ENCODE measurements at places on chromosomes 5 and 9.

- no peak for DNase-seq
These were observed 31.3 kb downstream of the LHX6 start for GRCh38 chr9:122197426-122197825.

- DNase-seq, result no peak
These were observed 247.5 kb upstream of the RPS23 start for GRCh38 chr5:82525626-82526025.

DNA sequence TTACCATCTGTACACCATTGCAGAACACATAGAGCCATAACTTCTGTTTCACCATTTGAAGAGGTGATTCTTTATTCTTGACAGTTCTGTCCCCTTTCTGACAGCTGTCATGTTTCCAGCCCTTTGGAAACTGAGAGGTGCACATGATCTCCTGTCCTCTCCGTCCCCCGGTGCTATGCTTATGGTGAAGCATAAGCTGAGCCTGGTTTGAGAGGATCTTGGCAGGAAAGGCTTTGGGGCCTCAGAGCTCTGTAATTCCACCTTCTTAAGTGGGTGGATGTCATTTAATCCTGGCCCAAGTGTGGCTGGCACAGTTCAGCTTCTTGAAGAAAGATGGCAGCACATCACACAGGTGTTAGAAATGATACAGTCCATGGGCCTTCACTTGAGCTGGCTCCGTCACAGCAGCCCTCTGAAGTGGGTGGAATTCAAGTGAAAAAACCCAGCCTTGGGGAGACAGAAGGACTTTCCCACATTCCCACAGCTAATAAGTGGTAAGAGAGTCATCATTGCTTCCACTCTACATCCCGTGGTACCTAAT lies 30.7 kb upstream of the GRPEL2 start:
- DNase-seq, result no peak

GRCh38 chr5:10513501-10514442 lies 50.1 kb upstream of the ANKRD33B start:
- DNase-seq, result peak; percentile 63

- DNase-seq, result no peak
These were observed 72.9 kb upstream of the ALDH1B1 start for GRCh38 chr9:38319496-38320173.

GRCh38 chr5:71939452-71940230 lies 167.6 kb upstream of the MAP1B start:
- no peak for DNase-seq

DNA sequence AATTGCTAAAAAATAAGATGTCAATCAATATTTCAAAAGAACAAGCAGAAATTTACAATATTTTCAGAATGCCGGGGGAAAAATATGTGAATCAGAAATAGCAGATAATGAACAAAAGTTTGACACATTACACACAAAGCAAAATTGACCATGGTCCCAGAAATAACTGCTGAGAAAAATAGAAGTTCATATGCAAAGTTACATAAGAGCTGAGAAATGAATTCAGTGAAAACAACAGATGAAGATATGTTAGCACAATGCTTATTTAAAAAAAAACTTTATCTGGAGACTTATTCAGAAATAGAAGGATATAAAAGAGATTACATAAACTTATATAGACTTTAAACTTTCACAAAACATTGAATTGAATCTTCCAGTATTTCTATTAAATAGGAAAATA lies 1483.7 kb upstream of the ACO1 start:
- DNase-seq, result no peak

GRCh38 chr9:91162311-91162710 lies 199.4 kb downstream of the AUH start:
- DNase-seq, result no peak

GRCh38 chr5:6454628-6455053 lies 6.0 kb downstream of the UBE2QL1 start:
- DNase-seq, result no peak

- no peak for DNase-seq
These were observed 180.3 kb upstream of the ADRA1B start for GRCh38 chr5:159735749-159736660.

DNA sequence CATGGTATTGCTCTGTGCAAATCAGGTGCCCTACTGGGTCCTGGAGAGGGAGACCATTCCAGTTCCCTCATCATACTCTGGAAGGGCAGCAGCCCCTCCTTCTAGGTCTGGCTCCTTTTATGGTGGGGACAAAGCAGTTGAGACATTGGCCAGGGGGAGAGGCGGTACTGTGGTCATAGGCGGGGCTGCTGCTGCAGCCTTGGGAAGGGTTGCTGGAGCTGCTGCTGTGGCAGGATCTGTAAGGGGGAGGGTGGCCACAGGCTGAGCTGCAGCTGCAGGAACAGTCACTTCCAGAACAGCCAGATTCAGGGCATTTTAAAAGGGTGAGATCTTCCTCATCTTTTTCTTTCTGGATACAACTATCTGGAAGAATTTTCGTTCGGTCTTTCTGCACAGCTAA lies 233.0 kb upstream of the SGCD start:
- DNase-seq, result no peak

DNA sequence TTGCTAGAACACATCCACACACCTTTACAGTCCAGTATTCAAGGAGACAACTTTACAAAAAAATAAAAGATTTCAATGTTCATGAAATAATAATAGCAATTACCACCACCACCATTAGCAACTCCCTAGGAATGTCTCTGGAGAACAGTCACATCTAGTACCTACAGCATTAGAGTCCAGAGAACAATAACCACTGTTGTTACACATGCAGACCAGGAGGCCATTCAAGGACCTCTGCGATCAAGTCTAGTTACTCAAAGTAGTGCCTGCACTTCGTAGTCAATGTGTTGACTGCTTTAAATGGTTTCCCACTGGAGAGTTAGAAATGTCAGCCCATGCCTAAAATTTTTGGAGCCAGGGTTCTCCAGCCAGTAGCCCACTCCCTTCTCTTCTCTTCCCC lies 244.4 kb downstream of the DEPDC1B start:
- DNase-seq, result no peak

GRCh38 chr5:78549043-78549442 lies 99.5 kb downstream of the LHFPL2 start:
- no peak for DNase-seq

DNA sequence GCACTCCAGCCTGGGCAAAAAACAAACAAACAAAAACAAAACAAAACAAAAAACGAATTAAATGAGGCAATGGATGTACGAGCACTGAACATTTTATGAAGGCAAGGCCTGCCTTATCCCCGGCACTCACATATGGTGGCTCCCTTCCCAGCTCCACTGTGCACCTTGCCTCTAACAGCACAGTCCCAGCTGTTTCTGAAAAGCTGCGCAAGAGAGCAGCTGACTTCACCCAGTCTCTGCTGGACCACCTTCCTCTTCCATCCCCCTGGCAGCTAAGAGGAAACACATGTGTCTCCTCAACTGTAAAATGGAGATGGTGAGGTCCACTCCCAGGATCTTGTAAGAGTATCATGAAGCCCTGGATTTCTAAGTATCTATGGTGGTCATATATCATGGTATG lies 100.7 kb downstream of the KLF4 start:
- DNase-seq, result no peak

DNA sequence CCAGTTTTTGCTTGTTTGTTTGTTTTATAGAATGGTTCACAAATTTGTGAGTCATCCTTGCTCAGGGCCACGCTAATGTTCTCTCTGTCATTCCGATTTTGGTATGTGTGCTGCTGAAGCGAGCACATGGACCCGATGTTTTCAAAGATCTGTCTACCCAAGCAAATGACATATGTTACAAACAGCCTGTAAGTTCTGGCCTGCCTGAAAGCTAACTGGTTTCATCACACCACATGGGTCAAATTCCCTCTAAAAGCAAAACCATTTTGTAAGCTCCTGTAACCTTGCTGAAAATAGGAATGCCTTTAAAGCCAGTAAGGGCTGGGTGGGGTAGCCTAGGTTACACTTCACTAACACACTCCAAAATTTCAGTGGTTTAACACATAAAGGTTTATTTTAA lies 25.4 kb downstream of the DMRT3 start:
- DNase-seq, result no peak

GRCh38 chr9:94928691-94929368 lies 202.3 kb downstream of the AOPEP start:
- no peak for DNase-seq

- DNase-seq, result no peak
These were observed 88.7 kb downstream of the CFAP90 start for GRCh38 chr5:7762267-7762666.

- DNase-seq, result no peak
These were observed 11.4 kb downstream of the CAMK2A start for GRCh38 chr5:150278046-150278730.

- no peak for DNase-seq
These were observed at the start of gene PTGS1 for GRCh38 chr9:122370869-122371755. PTGS1 (plus strand) TSS chr9:122371024; CDS start chr9:122371085, 61 bp downstream.

- no peak for DNase-seq
These were observed 17.4 kb upstream of the FCN1 start for GRCh38 chr9:134935056-134935640.

- DNase-seq, result no peak
These were observed 9.2 kb upstream of the IL12B start for GRCh38 chr5:159339460-159339859.

DNA sequence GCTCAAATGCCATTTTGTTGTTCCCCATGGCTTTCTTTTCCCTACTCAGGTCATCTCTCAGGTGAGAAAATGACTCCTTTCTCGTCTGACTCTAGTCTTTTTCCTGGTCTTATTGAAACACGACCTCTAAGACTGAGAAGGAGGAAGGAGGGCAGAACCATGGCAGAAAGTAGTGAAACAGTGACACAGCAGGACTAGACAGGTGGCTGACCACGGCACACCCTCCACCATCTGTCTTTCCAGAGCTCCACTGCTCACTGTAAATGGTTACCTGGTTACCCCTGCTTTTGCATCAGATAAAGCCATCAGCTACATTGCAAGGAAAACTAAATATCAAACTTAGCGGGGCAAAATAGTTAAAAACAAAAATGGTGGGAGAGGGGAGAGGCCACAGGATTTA lies 30.9 kb downstream of the NR4A3 start:
- DNase-seq, result no peak

DNA sequence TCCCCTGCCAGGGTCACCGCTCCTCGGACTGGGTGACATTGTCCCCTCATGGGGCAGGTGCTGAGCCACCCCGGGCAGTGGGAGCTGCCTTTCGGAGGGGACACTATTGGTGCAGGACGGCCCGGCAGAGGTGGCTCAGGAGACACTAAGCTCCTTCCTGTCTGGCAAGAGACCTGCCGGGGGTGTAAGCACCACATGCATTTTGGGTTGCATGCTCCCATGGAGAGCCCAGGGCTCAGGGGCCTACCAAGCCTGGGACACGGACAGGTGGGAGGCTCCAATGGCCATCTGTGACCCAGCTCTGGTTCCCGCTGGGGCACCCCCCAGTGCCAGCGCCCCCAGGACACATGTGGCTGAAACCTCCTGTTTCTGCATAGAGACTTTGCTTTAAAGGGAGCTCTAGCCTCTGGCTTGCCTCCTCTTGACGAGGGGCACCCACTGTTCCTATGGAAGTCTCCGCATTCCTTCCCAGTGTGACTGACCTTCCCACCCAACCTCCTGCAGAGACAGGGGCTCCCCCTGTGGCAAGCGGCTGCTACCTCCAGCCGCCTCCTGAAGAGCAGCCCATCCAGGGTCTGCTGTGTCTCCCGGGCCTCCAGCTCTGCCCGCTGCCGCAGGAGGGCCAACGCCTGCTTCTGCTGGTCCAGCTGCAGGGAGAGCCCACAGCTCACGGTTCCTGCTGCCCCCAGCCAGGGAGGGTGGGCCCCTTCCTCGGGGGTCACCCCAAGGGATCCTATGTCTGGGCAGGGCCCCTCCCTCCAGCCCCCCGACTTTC lies 28.1 kb downstream of the CCDC187 start:
- DNase-seq, result no peak

Measured in non-pigmented ciliary epithelial cell (primary cell).